ENCODE measurements at places on chromosomes 5 and 9.

GRCh38 chr5:146667633-146668272 lies 151.8 kb upstream of the GPR151 start:
- peak; percentile 33 for DNase-seq

DNA sequence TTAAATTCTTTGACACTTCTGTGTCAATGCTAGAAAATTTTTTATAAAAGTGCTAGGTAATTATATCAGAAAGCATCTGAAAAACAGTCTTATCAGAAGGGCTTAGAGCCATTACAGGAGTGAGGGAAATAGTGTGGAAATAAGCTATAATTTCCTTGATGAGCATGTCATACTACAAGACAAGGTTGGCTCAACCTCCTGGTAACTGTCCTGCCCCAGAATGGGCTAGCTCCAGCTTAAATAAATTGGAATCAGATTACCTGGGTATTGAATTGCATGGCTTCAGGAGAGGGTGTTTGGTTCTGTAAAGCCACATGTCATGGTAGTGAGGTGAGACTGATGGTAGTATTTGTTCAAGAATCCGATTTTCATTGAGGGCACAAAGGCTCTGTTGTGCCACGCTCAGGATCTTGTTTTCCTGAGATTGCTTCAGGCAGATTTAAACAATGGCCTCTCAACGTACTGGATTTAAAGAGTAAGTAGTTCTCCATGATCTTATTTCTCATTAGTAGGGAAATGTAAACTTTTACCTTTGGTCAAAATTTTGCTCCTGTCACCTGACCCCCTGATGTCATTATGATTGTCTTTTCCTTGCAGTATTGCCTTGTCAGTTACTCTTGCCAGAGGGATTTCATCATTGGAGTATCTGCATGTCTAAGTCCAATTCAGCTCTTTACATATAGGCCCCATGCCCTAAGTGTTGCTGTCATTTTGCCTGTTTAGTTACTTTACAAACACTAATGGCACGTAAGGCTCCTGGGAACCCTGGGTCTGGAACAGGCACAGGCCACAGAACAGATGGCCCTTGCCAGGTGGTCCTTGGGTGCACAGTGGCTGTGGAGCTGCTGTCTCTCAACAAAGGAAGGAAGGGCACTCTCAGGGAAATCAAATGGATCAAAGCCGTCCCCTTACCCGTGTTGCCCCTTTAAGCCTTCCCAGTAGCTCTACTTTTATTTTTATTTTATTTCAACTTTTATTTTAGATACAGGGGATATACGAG lies 21.3 kb downstream of the TRIO start:
- no peak for DNase-seq

DNA sequence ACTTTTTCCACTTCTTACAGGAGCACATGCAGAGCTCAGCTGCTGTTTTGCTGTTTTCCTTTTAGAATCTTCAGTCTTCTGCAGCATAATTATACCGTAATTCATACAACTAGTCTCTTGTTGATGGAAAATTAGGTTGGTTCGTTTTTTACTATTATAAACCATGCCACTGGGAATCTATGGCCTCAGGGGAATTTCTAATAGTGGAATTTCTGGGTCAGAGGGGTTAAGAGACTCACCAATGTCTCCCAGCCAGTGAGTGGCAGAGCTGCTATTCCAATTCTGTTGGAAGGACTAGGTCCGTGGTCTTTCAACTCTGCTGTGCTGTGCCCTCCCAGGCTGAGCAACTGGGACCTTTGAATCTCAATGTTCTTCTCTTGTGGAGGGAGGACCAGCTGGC lies 282.5 kb downstream of the ZSWIM6 start:
- no peak for DNase-seq

GRCh38 chr5:80781356-80781755 lies 126.6 kb upstream of the DHFR start:
- no peak for DNase-seq

- DNase-seq = no peak
Measured at GRCh38 chr5:76642390-76643040, 19.3 kb upstream of the F2RL2 start.

GRCh38 chr5:173689171-173689736 lies 72.8 kb upstream of the BOD1 start:
- no peak for DNase-seq

- no peak for DNase-seq
Measured at GRCh38 chr5:91111473-91112238, 271.5 kb downstream of the ARRDC3 start.

DNA sequence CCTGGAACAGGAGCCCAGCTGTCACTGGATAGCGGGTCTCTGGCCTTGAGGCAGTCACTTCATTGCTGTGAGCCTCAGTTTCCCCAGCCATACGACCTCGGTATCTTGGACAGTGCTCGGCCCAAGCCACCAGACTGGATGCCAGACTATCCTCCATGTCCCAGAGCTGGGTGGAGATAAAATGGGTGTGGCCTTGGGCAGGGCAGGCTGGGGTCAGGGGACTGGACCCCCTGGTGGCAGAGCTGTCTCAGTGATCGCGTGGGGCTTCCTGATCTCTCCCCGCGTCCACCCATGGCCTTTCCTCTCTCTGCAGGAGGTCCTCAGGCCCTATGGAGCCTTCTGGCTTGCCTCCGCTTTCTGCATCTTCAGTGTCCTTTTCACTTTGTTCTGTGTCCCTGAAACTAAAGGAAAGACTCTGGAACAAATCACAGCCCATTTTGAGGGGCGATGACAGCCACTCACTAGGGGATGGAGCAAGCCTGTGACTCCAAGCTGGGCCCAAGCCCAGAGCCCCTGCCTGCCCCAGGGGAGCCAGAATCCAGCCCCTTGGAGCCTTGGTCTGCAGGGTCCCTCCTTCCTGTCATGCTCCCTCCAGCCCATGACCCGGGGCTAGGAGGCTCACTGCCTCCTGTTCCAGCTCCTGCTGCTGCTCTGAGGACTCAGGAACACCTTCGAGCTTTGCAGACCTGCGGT lies 10.0 kb downstream of the SLC2A8 start:
- DNase-seq = no peak

DNA sequence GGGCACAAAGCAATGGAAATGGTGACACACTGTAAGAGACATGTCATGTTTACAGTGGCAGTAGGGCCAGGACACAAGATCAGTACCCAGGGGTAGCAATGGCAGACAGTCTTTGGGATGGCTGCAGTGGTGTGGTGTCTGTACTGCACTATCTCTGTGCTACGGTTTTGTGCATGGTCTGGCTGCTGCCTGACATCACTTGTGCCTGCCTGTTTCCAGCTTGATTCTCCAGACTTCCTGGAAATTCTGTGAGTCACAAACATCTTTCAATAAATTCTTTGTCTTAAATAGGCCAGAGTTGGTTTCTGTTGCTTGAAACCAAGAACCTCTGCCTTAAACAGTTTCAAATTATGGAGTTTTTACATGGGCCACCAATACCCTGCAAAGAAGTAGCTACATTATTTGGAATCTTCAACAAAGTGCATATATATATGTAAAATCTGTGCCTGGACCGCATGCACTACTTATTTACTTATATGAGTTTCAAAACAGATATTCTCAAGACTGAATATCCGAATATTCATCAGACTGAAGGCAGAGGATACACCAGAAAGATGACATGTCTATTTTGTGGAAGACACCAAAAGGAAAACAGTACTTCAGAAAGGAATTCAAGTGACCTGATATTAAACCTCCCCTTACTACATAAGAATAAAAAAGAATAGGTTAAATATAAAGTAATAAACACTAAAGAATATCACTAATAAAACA lies 188.1 kb downstream of the RFX3 start:
- no peak for DNase-seq

GRCh38 chr5:107380654-107381053 lies 290.1 kb downstream of the EFNA5 start:
- no peak for DNase-seq

DNA sequence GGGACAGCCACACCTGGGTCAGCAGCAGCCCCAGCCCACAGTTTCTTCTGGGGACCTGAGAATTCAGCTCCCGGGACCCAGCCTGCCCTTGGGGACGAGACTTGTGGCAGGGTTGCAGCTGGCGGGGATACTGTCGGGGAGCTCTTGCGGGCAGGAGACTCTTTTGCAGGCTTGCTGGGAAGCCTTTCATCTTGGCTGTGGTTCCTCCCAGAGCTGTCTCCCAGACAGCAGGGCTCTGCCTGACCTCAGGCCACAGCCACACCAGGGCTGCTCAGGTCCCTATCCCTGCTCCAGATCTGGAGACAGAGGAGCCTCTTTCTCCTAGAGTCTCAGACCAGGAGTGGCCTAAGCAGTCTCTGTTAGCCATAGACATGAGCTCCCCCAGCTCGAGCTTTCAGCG lies 4.7 kb upstream of the MYMK start:
- no peak for DNase-seq
